Choroid plexus epithelial cell (primary cell): ENCODE measurements at places on chromosomes 11 and 22.

GRCh38 chr22:49406879-49407587 lies 420.6 kb downstream of the BRD1 start:
- no peak for DNase-seq

DNA sequence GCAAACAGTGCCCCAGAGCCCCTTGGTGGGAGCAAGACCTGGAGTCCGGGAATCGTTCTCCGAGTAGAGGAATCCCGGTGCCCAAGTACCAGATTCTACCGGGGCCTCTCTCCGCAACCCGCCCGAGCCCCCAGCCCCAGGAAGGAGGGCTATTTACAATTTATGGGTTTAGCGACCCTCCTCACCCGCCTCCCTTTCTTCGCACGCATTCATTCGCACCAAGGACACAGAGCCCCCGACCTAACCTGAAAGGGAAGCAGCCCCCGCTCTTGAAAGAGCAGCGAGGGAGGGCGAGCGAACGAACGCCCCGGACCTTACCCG lies 628 bp downstream of the LRP4 start:
- DNase-seq = no peak

DNA sequence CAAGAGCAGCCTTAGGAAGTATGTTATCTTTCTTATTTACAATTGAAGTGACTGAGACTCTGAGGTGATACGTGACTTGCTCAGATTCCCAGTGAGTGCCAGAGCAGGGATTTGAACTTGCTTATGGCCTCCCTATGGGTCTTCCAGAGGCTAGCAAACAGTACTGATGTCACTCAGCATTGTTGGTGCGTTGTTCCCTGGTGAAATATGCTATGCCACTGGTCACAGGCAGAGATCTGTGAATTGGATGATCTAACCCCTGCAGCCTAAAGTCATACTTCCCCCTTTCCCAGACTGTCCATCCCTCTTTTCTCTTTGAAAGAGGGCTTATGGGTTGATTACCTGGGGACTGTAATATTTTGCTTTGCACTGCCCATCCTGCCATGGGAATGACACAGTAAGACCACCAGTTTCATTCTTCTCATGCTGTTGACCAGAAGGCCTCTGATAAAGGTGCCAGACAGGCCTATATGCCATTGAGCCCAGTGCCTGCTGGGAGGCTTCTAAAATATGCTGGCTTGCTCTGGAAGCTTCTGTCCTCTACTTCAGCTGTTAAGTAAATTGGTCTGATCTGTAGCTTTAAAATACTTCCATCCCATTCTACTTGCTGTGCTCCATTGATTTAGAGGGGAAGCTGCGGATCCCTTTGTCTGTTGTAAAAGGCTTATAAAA lies 152.2 kb upstream of the E2F8 start:
- no peak for DNase-seq

GRCh38 chr11:132539590-132540368 lies 992.5 kb downstream of the OPCML start:
- DNase-seq = no peak

- no peak for DNase-seq
Observed at GRCh38 chr22:39264349-39265038, 19.7 kb upstream of the PDGFB start.

GRCh38 chr22:35204807-35205775 lies 52.2 kb upstream of the HMGXB4 start:
- no peak for DNase-seq

GRCh38 chr11:87002918-87003317 lies 34.8 kb upstream of the TMEM135 start:
- no peak for DNase-seq

DNA sequence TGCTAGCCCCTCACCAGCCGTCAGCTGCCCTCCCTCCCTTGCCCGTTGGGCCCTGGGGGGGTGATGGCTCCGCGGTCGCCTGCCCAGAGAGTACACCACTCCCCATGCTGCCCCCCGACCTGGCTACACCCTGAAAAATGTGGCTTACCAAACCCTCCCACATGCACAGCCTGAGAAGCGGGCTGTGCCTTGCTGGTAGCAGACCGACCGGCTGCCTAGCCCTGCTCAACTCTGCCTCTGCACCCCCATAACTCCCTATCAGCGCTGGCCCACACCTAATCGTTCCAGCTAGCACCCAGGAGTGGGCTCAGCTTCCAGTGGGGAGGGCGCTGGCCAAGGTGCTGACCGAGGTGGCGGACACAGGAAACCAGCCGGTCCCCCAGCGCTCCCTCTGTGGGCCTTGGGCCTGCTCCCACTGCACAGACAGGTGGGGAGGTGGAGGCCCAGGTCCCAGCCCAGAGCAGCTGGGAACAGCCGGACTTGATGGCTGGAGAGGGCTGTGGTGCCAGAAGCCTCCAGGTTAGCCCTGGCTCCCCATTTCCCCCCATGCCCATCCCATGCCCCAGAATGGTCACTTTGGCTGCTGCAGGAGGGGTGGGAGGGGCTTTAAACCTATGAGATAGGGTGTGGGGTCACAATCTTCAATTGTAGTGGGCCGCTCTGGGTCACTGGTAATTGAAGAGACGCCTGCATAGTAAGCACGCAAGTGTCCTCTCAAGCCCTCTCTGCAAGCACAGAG lies 32.1 kb upstream of the PRODH start:
- peak; percentile 40 for DNase-seq

DNA sequence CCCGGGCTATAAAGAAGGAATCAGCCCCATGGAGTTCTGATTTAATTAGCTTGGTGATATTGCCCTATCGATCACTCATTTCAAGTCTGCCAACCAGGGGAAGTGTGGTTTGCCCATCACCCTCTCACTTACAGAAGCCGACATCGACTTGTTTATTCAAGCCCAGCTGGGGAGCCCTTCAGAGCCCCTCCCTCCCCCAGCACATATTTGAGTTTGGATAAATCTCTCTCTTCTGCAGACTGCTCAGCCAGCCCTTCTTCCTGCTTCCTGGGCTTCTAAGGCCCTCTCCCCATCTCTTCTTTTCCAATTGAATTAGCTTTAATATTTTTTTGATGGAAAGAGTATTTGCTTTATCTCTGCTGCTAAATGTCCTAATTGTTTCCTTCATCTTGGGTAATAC lies 299.0 kb downstream of the MIAT start:
- DNase-seq = no peak

- no peak for DNase-seq
Observed at GRCh38 chr11:16043617-16044016, 312.7 kb downstream of the SOX6 start.

- no peak for DNase-seq
Observed at GRCh38 chr11:74446532-74446938, 20.8 kb downstream of the KCNE3 start.

- peak; percentile 73 for DNase-seq
Observed at GRCh38 chr11:46529095-46529905, 64.5 kb downstream of the AMBRA1 start.

DNA sequence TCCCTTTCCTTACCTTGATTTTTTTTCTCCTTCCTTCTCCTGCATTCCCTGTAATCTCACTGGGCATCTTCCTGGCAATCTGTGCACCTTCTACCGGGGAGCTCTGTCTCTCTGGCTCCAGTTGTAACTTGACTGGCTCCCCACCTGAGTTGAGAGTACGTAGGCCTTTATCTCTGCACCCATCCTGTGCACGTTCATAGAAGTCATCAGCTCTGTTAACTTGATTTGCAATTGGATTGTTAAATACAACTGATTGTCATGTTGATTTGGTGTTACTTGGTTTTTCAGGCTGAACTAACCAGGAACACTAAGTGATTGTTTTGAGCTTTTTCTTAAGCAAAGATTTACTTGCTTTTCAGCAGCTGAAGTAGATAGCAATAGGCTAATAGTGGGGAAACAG lies 11.8 kb downstream of the SWAP70 start:
- no peak for DNase-seq

DNA sequence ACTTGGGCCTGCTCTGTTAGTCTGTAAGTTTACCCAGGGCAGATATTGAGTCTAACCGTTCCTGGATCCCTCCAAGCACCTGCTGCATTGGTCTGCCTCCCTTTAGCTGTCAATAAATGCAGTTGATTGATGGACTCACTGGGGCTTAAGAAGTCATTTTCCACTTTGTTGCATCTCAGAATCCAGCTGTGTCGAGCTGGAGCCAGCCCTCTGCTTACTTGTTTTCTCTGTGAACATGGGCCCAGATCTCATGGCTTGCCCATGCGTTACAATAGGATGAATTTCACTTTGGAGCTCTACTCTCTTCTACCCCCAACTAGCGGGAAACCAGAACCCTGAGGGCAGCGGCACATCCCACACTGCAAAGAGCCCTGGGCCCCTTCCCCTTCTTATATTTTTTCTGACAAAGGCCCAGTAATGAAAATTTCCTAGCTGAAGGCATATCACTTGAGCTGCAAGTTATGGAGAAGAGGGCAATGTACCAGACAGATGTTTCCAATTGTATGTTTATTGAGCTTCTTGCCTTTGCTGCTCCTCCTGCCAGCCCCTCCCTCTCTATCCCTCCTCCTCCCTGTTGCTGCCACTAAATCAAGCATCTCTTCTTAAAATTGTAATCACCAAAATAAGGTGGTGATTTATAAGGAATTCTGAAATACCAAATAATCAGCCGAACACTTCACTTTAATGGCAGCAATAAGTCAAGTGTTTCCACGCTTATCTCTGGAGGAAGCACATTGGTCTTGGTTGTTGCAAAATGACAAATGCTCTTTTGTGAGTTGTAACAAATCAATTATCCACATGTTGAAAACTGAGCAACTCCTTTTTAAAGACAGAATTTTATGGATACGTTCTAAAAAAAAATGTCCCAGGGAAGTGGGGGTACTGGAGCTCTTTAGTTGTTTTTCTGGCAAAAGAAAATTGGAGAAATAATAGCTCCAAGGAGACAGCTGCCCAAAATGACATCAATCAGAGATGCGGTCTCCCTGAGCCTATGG lies 212.3 kb upstream of the ZBED5 start:
- DNase-seq = no peak

GRCh38 chr11:68472778-68473177 lies 12.2 kb downstream of the PPP6R3 start:
- DNase-seq = no peak
